Activated CD4-positive, alpha-beta T cell treated with anti-CD3 and anti-CD28 coated beads for 1 hour (primary cell): ENCODE measurements at places on chromosomes 3 and 15.

DNA sequence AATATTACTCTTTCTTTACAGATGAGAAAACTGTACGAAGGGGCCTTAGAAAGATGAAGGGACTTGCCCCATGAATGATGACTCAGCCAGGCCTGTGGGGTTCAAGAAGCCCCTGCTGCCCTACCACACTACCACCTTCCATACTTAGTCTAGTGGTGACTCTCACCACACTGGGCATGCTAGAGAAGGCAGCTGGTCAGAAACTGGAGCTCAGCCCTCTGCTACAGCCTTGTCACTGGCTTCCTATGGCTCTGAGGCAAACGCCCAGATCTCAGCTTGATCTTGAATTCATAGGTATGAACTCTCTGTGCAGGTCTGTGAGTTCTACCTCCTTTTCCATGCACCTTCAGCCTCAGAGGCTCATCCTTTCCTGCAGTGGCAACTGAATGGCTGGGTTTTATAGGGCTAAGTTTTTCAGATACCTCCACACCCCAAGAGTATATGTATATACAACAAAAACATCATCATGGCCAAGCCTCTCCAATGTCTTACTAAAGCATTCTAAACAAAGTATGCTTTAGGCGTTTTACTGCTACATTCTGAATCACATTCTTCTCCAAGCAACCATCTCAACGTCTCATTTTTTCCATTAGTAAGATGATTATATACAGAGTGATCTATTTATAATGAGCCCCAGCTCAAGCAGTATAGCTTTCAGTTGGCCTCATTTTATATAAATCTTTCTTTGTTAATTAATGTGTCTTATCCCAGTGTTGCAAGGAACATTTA, 234.1 kb downstream of the GREM1 start:
- no peak for DNase-seq

DNA sequence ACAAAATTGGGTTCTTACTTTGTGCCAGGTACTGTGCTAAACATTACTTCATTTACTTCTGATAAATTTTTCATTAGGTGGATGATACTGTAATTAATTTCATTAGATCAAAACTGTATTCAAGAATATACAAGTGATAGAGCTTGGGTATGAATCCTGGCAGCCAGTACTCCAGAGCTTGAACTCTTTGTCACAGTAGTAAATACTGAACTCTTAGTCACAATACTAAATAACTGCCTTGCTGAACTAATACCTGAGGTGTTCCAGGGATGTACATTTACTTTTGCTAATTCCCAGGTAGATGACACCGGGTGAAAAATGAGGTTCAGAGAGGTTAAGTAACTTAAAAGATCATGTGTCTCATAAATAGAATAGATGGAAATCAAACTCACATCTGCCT, 20.3 kb downstream of the FXR1 start:
- DNase-seq, result no peak

GRCh38 chr15:81896356-81896755, 149.5 kb downstream of the MEX3B start:
- DNase-seq, result no peak

- no peak for DNase-seq
Observed at GRCh38 chr15:33494306-33494705, 183.5 kb downstream of the RYR3 start.

GRCh38 chr15:95557226-95558046, 773.1 kb upstream of the NR2F2 start:
- no peak for DNase-seq

DNA sequence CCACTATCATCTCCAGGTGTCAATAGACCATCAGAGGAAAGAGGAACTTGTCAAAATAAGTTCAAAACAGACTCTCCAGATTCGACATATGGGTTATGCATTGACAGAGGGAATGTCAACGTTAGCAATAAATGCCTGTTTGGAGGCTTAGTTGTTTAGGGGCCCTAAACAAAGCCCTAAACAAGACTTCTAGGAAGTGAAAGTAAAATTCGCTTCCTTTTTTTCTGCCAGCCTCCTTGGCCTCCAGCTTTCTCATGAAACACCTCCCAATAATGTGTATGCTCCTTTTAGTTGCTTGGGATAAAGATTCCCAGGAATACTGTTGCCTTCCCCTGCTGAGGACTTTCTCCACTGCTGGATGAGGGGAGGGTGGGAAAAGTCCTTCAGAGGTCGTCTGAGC, 70.9 kb upstream of the ARNT2 start:
- no peak for DNase-seq

GRCh38 chr3:31546162-31546561, 13.4 kb downstream of the STT3B start:
- DNase-seq, result no peak

GRCh38 chr15:58608129-58608590, 141.3 kb downstream of the ADAM10 start:
- no peak for DNase-seq

GRCh38 chr15:80107774-80108173, 45.0 kb upstream of the FAH start:
- no peak for DNase-seq

GRCh38 chr3:58625196-58625824, 41.3 kb downstream of the FAM3D start:
- DNase-seq, result no peak

GRCh38 chr3:112888381-112889085, 41.9 kb upstream of the CD200R1L start:
- no peak for DNase-seq

DNA sequence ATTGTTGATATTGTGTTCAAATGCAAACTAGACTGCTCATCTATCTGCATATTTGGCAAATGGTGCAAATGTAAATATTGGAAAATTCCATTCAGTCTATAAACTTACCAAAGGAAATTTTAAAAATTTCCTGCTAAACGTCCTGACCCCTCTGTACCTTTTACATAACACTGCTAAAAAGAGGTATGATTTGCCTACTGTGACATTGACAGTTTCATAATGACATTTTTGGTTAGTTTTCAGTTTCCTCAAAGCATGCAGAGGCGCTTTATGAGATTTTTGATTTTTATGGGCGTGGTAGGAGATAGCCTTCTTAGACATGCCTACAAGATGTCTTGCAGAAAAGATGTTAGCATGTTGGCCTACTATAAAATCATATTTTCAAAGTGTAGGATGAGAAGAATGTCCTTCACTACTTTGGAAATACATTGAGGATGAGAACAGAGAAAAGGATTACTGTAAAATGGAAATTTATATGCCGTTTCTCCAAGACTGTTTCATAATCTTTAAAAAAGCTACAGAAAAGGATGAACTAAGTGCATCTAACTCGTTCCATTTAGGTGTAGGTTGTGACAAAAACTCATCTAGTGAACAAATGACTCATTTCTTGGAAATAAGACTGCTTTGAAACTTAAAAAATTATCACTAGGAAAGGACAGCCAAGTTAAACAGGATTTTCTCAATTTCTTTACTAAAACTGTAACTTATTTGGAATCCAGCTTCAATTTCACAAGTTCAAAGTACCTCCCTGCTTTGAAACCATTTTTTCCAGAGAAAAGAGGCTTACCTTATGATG, 14.5 kb upstream of the ISLR start:
- DNase-seq, result no peak

GRCh38 chr3:7000501-7000900, 139.6 kb downstream of the GRM7 start:
- DNase-seq, result no peak

DNA sequence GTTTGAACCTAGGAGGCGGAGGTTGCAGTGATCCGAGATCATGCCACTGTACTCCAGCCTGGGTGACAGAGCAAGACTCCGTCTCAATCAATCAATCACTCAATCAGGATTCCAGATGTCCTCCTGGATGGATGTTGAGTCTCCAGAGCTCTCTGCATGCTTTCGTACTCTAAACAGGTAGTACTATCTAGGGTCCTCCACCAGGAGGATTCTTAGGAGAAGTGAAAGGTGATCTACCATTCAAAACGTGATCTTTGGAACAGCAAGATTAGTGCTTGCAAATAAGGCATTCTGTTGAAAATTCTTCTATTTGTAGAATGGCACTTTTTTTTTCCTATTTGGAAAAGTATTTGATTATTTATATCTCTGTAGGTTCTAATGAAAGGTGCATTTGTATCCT, 34.3 kb downstream of the CNOT10 start:
- no peak for DNase-seq

DNA sequence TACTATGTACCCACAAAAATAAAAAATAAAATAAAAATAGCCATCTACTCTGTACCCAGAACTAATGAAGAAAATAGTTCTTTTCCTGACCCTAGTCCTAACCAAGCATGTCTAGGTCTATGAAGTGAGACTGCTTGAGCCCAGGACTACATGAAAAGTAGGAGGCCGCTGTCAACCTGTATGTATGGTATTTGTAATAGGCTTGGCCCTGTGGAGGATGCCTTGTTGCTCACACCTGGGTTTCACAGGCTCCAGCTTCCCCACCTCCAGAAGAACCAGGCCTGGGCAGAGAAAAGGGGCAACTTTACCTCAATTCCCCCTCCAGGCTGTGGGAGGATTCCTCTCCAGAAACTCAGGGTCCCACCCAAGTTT, 6.8 kb upstream of the PKM start:
- no peak for DNase-seq

DNA sequence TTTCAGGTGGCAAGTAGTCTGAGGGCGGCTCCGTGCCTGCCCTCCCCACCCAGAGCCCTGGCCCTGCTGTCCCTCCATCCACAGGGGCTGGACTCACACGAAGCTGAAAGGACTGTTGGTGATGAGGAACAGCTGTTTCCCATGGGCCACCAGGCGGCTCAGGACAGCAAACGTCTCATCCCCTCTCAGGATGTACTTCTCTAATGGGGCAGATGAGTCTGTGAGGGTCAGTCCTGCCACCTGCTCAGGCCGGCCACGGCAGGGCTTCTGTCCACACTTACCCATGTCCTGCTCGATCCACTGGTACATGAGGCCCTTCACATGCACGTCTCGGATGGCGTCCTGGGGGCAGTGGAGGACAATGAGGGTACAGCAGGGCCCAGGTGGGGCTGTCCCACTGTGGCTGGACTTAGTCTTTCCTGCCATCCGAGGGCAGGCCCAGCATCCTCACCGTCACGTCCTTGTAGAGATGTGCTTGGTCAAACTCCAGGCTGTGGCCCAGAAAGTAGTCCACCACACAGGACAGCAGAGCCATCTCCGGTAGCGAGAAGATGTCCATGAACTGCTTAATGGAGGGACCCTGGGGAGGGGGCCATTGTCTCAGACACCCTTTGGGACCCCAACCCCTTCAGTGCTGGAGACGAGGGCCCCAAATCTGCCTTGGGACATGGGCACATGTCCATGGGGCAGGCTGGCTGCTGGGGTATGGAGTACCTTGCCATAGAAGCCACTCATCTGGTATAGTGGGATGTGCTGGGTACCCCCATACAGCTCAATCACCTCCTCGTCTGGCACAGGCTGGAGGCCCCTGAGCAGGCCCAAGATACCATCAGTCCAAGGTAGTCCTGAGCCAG, 5.7 kb downstream of the NT5DC2 start:
- no peak for DNase-seq

- DNase-seq, result no peak
Observed at GRCh38 chr3:20652231-20652986, 466.4 kb upstream of the SGO1 start.

- no peak for DNase-seq
Observed at GRCh38 chr15:30063835-30064546, 18.8 kb upstream of the GOLGA8J start.

GRCh38 chr3:165883117-165883516, 45.9 kb upstream of the BCHE start:
- no peak for DNase-seq

DNA sequence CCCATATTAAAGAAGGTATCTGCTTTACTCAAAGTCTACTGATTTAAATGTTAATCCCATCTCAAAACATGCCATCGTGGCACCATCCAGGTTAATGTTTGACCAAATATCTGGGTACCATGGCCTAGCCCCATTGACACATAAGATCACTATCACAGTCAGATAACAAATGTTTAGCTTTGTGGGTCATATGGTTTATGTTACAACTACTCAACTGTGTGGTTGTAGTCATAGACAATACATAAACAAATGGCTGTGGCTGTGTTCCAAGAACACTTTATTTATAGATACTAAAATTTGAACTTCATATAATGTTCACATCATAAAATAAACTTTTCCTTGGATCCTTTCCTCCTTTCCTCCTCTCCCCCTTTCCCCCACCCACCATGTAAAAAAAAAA, 9.8 kb upstream of the SNRPN start:
- no peak for DNase-seq

- no peak for DNase-seq
Observed at GRCh38 chr3:64470436-64470835, 217.4 kb downstream of the ADAMTS9 start.

DNA sequence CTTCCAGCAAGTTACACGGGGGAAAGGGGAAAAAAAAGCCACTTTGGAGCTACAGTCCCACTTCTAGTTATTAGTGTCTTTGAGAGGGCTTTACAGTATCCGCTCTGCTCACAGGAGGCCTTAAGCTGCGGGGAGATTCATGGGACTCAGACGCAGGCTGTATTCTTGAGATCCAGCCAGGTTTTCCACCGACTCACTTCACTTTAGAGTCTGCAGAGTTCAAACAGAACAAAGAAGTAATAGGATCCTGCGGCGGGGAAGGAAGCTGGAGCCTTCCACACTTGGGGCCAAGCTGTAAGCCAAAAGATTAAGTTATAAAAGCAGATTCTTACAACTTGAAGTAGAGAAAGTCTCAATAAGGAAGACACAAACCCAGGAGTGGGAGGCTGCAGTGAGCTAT, 60.2 kb upstream of the FAM174B start:
- no peak for DNase-seq

DNA sequence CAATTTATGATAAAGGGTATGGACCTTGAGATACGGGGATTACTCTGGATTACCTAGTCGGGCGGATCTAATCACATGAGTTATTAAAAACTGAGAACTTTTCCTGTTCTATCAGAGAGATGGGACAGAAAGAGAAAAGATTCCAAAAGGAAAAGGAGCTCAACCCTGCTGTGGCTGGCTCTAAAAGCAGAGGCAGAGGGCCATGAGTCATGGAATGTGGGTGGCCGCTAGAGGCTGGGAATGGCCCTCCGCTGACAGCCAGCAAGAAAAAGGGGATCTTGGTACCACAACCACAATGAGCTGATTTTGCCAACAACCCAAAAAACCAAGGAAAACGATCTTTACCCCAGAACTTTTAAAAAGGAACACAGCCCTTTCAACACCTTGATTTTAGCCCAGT, 210.0 kb downstream of the MAGI1 start:
- no peak for DNase-seq

DNA sequence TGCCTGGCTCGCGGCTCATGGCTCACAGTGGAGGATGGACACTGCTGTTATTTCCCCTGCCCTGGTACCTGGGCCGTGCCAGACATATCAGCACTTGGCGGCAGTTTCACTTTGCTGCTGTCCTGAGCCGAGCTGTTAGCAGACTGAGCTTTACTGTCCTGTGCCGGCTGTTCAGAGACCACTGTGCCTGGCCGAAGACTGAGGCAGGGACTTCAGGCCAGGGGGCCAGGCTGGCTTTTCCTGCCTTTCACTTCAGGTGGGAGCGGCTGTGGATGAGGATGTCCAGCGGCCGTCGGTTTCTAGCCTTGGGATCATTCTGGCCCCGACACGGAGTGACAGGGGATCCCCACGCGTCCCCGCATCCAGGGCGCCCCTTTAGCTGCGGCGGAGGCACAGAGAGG, 1.1 kb downstream of the ATP10A start:
- DNase-seq, result no peak
